Fibroblast of skin of back (primary cell): ENCODE measurements at places on chromosomes 7 and 10.

DNA sequence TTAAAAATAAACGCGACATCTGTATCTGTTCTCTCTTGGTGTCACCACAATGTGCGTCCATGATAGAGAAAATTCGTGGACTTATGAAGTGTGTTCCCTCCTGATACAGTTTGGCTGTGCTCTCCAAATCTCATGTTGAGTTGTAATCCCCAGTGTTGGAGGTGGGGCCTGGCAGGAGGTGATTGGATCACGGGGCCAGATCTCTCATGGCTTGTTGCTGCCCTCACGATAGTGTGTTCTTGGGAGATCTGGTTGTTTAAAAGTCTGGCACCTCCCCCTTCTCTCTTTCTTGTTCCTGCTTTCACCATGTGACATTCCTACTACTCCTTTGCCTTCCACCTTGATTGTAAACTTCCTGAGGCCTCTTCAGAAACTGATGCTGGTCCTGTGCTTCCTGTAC, 229.4 kb upstream of the MYO3A start:
- no peak for DNase-seq

GRCh38 chr7:65269150-65269856, 104.4 kb upstream of the ZNF92 start:
- peak; percentile 76 for DNase-seq

GRCh38 chr10:44234483-44234875, 150.4 kb downstream of the CXCL12 start:
- no peak for DNase-seq

- peak; percentile 83 for DNase-seq
Measured at GRCh38 chr7:84746353-84746752, 440.5 kb downstream of the SEMA3D start.

DNA sequence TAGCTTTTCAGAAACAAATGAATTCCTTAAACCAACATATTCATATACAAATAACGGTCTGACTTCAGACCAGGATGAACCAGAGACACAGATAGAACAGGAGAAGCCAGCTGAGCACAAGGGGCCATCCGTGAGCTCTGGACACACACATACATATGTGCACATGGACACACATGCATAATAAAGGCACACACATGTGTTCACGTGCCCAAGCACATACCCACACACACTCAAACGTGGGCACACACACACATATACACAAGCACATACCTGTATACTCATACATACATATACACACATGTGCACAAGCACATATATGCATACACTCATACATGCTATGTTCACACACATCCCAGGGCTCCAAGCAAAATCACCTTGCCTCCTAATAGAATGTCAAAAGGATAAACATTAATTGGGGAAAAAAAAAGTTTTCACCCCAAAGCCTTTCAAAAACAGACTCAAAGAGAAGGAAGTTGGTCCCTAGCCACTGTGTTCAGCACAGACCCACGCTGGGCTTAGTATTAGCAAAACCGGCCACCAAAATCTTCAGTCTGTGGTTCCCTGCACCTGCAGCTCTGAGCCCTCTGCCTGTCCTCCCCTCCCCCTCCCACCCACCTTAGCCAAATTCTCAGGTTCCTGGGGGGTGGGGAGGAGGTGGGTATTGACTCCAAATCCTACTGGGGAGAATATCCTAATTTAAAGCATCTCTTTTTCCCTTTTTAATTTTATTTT, 100.4 kb upstream of the MACROH2A2 start:
- DNase-seq = no peak

DNA sequence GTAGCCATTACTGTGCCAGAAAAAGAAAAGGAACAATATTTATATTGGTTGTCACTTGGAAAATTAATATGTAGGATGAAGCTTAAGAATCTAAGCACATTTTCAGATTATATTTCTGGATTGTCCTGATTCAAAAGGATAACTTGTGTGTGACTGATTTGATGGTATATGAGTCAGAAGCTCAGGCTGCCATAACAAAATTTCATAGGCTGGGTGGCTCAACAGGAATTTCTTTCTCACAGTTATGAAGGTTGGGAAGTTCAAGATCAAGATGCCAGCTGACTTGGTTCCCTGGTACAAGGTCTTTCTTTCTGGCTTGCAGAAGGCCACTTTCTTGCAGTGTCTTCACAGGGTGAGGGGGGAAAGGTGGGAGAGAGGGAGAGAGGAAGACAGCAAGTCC, 108.5 kb downstream of the ST7 start:
- DNase-seq = peak; percentile 76

- no peak for DNase-seq
Measured at GRCh38 chr7:96355990-96356506, 34.1 kb upstream of the SLC25A13 start.
